Fibroblast of villous mesenchyme (primary cell): ENCODE measurements at places on chromosomes 5 and 9.

DNA sequence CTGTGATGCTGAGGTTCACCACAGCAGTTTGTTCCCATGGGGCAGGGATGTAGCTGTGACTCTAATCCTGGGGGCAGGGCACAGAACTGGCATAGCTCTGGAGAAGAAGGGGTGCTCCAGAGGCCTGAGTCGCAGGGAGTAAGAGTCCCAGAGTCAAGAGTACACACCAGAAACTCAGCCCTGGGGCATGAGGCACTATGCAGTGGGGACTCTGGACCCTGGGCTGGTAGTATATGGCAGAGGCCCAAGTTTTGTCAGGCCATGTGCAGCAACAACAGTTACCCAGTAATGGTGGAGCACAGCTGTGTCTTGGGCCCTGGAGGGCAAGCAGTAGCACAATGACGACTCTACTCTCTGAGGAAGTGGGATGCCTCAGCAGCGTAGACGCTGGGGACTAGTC is 42.9 kb downstream of the TMEM38B start:
- no peak for DNase-seq

DNA sequence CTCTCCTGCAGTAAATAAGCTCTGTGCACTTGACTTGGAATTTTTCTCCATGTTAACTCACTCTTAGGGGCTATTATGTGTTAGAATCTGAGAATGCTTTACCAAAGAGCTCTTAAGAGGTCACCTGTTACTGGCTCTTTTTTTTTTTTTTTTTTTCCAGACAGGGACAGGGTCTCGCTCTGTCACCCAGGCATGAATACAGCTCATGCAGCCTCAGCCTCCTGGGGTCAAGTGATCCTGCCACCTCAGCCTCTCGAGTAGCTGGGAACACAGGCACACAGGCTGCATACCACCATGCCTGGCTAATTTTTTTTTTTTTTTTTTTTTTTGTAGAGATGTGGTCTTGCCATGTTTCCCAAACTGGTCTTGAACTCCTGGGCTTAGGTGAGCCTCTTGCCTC is 22.1 kb downstream of the HMGXB3 start:
- DNase-seq: no peak

- peak; percentile 28 for DNase-seq
Measured at GRCh38 chr5:39816866-39817265, 392.1 kb upstream of the DAB2 start.

- no peak for DNase-seq
Measured at GRCh38 chr5:16306812-16307211, 127.2 kb upstream of the MARCHF11 start.

GRCh38 chr9:36898431-36899020 is 135.5 kb downstream of the PAX5 start:
- no peak for DNase-seq

- no peak for DNase-seq
Measured at GRCh38 chr9:137666955-137667670, 48.3 kb downstream of the EHMT1 start.

- DNase-seq: peak; percentile 41
Measured at GRCh38 chr9:78559449-78559885, 262.5 kb downstream of the PSAT1 start.

GRCh38 chr9:111839387-111839786 is 44.6 kb upstream of the SHOC1 start:
- DNase-seq: peak; percentile 93

DNA sequence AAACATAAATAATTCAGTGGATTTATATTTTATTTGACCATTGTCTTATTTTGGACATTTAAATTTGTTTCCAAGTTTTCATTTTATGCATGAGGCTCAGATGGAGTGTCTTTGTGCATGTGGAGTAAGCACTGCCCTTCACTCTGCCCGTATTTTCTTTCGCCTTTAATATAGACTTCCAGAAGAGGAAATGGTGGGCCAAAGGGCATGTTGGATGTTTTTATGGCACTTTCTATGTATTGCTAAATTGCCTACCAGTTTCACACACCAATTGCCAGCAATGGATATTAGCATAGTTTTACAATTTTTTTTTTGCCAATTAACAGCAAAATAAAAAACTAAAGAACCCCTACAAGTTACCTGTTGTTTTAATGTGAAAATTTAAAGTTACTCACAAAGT is 38.4 kb downstream of the ZSWIM6 start:
- no peak for DNase-seq

DNA sequence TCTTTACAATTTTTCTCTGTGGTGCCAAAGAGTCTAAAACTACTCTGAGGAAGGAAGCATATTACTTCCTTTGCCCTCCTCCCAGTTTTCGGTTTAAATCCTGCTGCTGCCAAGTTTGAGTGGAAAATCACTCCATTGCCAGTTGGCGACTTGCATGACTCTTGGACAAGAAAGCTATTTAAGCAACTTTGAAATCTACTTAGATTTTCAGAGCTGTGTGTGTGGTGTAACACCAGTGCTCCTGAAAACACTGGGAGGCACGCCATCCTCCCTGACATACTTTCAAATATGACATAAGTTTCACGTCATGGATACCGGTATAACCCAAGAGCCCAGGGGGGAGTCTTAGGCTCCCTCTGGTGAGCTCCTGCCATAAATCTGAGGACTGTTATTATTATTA is 83.5 kb upstream of the RIOK2 start:
- peak; percentile 21 for DNase-seq

DNA sequence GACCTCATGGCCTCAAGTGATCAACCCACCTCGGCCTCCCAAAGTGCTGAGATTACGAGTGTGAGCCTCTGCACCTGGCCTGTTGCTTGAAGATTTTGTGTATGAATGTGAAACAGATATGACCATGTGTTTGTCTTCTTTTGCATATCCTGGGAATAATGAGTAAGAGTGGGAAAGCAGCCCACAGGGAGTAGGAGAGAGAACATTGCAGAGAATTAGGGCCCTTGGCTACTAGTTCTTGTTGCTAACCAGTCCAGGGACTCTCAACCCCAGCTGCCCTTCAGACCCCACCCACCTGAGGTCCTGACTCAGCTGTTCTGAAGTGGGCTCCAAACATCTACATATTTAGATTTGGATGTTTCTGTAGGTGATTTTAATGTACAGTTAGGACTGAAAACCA is 125.5 kb downstream of the MTX3 start:
- DNase-seq: no peak

DNA sequence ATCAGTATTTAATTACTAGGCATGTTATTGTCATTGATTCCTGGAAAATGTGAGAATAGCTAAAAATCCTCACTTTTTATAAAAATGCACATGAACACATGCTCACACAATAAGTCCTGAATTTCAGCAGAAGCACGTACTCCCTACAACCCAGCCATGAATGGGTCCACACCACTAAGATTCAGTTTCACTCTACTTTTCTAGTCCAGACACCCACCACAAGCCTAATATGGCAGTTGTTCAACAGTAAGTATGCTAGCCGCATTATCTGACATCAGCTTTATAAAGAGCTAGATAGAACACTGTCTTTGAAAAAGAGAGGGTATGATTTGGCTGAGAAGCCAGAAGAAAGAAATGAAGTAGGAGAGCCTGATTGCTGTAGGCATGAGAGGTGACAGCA is 639.3 kb downstream of the BRINP1 start:
- DNase-seq: no peak

DNA sequence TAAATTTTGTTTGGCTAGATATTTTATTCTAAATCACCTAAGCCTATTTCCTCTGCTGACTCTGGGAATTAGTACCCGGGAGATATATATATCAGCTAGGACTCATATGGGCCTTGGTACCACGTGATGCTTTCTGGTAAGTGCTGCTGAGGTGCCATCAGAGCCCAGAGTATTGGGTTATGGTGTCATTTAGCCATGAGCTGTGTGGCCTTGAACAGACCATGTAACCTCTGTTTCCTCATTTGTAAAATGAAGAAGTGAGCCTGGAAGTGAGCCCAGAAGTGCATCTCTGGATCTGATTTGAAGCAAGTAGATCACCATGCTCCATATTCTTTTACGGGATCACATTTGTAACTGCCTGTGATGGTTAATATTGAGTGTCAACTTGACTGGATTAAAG is 126.1 kb downstream of the GPBP1 start:
- DNase-seq: no peak

DNA sequence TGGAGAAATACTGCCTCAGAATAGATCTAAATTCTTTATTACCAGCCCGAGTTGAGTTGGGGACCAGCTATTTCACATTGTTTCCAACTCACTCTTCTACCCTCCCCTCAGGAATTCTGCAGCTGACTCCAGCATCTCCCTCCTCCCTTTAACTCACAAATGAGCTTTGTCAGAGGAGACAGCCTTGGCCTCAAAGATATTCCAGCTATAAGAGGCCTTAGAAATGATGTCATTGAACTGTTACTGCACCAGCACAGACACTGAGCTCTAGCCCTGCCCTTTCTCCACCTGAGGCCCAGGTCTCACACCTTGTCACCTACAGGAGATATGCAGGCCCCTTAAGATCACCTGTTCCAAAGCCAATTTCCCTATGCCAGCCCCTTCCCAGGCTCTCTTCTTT is 78.4 kb upstream of the ATP10B start:
- no peak for DNase-seq

DNA sequence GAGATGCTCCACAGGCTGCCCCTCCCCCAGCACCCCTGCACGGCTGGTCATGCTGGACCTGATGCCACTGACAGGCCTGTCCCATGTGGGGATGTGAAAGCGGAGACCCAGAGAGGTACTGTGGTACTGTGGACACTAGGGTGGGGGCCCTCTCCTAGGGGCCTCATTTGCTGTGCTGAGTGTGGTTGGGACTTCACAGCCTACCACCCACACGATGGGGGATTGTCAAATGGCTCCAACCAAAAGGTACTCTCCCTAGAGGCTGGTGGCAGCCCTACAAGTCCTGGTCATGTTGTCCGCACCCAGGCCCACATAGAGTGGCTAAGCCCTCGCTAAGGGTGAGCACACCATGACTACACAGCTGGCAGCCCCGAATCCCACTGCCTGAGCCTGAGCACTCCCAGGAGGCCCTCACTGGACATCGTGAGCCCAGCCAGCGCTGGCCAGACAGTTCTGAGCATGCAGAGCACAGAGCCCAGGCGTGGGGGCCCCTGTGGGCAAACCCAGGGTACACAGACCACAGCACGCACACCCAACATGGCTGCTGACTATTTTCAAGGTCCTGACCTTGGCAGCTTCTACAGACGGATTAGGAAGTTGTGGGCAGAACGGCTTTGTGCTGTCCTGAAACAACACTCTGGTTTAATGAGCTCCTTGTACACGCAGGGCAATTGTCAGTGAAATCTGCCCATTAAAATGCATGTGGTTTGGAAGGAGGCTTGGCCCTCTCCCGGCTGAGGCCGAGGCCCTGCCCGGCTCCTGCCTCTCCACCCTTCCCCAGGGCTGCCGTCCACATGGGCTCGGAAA is 214.1 kb downstream of the HSPA4 start:
- peak; percentile 33 for DNase-seq

GRCh38 chr5:106755789-106756188 is 914.9 kb downstream of the EFNA5 start:
- DNase-seq: no peak

GRCh38 chr5:176534640-176535039 is 2.6 kb downstream of the RNF44 start:
- DNase-seq: no peak

DNA sequence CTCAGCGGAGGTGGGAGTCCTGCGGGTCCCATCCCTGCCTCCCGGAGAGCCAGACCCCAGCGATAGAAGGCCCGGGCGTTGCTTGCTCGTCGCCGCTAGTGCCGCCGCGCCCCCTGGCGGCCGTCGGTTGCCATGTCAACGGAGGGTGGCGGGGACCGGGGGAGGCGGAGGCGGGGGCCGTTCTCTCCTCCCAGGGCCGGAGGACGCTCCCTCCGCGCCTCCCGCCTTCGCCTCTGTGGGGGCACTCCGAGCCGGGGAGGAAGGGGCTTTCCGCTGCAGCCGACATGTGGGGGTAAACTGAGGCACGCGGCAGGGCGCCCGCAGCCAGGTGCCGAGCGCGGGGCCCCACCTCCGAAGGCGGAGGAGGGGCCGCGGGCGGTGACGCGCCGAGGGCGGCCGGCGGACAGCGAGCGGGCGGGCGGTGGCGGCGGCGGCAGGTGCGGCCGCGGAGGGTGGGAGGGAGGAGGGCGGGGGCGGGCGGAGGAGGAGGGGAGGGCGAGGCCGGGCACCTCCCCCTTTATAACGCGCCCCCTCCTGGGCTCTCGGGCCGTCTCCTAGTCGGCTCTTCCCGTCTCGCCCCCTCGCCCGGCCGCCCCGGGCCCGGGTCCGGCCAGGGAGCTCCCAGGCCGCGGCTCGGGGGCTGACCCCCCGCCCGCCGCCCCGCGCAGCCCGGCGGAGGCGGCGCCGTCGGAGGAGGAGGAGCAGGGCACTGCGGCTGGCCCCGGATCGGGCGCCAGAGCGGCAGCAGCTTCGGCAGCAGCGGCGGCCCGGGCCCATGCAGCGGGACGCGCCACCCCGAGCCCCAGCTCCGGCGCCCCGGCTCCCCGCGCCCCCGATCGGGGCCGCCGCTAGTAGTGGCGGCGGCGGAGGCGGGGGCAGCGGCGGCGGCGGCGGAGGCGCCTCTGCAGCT is 556 bp upstream of the CDK9 start:
- DNase-seq: peak; percentile 82

- no peak for DNase-seq
Measured at GRCh38 chr9:103037508-103038477, 42.7 kb downstream of the CYLC2 start.

- DNase-seq: no peak
Measured at GRCh38 chr9:127909839-127910273, 7.0 kb downstream of the ST6GALNAC4 start.

DNA sequence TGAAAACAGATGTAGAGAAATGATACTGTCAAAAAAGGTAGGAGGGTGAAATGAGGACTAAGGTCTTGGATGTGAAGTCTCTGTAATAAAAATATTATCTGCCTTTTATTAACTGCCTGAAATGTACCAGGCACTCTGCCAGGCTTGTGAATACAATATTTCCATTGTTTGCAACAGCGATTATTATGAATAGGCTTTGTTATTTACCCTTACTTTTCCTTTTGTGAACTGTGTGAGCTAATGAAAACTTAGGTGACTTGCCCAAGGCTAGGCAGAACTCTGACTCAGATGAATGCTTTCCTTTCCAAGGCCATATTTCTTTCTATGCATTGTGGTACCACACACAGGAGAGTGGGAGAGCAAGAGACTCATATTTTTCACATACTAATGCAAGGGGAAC is 204.1 kb downstream of the CDH12 start:
- no peak for DNase-seq

GRCh38 chr5:139763930-139764791 is 31.4 kb upstream of the PSD2 start:
- DNase-seq: no peak

- no peak for DNase-seq
Measured at GRCh38 chr9:130523921-130524320, 55.5 kb upstream of the FUBP3 start.

DNA sequence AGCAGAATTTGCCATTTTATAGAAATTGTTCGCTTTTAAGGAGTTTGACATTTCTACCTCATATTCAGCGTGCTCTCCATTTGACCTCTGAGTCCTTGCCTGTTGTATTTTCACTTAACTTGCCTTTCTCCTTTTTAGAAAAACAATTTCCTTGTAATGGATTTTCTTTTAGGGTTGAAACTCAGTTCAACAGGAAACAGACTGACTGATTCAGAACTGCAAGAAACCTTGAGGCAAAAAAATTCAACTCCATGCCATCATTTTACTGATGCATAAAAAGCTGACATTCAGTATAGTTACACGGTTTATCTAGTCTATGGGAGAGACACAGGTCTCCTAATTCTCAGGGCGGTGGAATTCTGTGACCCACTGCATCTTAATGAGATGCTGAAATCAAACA is 59.8 kb downstream of the MRPS30 start:
- no peak for DNase-seq
